ENCODE measurements at places on chromosomes 13 and 19.
A peak's percentile ranks its signal among the peaks of the same experiment; 100 is the strongest.

GRCh38 chr13:113551081-113552000, 33.2 kb upstream of the TFDP1 start:
- no peak for DNase-seq

GRCh38 chr19:37986048-37986750, 79.2 kb downstream of the SIPA1L3 start:
- DNase-seq, result no peak

- peak; percentile 8 for DNase-seq
Observed at GRCh38 chr19:38361633-38362075, 12.7 kb upstream of the PSMD8 start.

- no peak for DNase-seq
Observed at GRCh38 chr19:48742096-48742495, 1.7 kb upstream of the RASIP1 start.

DNA sequence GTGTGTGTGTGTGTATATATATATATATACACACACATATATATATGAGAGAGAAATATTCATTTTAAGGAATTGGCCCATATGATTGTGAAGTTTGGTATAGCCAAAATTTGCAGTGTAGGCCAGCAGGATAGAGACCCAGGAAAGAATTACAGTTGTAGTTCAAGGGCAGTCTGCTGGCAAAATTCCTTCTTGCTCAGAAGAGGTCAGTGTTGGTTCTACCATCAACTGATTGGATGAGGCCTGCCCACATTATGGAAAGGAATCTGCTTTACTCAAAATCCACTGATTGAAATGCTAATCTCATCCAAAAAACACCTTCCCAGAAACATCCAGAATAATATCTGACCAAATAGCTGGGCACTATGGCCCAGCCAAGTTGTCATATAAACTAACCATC, 24.0 kb downstream of the RNF6 start:
- DNase-seq, result no peak

DNA sequence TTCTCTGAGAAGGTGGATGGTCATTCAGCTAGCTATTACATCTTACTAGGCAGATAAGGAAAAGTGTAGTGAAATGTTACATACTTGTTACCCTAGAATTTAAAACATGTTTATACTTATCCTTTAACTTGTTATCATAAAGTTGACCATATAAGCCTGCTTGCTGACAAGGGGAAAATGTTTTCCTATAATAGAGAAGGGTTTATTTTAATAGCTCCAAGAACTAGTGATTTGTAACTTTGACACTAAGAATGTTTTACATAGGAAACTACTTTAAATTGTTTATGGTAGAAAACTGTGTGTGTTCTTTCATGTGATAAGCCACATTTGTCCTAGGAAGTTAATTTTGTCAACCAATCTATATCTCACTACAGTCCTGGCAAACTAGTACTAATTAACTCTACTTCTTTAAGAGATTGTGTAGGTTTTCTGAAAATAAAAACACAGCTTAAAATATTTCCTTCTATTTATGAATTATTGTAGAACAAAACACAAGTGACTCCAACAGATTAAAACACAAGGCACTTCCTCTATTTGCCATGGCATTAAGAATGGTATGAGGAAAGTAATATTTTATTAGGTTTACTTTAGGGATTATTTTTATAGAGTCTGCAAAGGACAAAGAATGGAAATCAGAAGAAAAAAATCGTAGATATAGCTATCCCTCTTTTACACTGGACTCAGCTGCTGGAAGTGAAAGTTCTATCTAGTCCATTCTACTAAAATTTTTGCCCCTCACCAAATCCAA, 233.3 kb upstream of the NBEA start:
- no peak for DNase-seq

DNA sequence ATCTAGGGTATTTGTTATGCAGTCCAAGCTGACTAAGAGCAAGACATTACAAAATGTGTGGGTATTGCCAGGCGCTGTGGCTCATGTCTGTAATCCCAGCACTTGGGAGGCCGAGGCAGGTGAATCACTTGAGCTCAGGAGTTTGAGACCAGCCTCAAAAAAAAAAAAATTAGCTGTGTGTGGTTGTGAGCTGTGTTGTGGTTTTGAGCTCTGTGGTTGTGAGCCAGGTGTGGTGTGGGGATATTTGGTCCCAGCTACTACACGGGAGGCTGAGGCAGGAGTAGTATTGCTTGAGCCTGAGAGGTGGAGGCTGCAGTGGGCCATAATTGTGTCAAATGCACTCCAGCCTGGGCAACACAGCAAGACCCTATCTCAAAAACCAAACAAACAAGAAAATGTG, 5.6 kb upstream of the KEAP1 start:
- no peak for DNase-seq

DNA sequence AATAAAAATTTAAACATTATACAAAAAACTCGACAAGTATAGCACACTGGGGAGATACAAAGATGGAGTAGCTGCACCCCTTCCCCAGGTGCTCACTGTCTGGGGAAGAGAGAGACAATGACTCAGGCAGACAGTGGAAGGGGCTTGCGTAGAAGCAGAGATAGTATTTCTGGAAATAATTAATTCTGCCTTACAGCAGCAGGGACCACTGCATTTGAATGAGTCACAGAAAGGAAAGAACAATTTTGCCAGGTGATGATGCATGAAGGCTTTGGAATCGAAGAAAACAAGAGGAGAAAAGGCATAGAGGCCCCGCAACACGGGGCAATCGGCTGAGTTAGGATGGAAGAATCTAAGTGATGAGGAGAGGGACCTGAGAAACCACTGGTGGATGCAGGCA, 447.4 kb downstream of the EFNB2 start:
- DNase-seq, result no peak

- DNase-seq, result no peak
Observed at GRCh38 chr19:42693760-42694350, 46.4 kb downstream of the PSG3 start.

GRCh38 chr19:10353793-10354391, 14.5 kb upstream of the ICAM3 start:
- DNase-seq, result no peak

GRCh38 chr13:99506634-99507033, 5.4 kb downstream of the TM9SF2 start:
- no peak for DNase-seq

GRCh38 chr19:5109560-5109959, 140.6 kb downstream of the KDM4B start:
- DNase-seq, result no peak

- peak; percentile 90 for DNase-seq
Observed at GRCh38 chr19:15379083-15379998, at the start of gene AKAP8. Gene AKAP8 (minus strand): TSS chr19:15379787. CDS start chr19:15379731, 56 bp downstream.

- DNase-seq, result no peak
Observed at GRCh38 chr13:22102271-22102670, 431.4 kb downstream of the FGF9 start.

DNA sequence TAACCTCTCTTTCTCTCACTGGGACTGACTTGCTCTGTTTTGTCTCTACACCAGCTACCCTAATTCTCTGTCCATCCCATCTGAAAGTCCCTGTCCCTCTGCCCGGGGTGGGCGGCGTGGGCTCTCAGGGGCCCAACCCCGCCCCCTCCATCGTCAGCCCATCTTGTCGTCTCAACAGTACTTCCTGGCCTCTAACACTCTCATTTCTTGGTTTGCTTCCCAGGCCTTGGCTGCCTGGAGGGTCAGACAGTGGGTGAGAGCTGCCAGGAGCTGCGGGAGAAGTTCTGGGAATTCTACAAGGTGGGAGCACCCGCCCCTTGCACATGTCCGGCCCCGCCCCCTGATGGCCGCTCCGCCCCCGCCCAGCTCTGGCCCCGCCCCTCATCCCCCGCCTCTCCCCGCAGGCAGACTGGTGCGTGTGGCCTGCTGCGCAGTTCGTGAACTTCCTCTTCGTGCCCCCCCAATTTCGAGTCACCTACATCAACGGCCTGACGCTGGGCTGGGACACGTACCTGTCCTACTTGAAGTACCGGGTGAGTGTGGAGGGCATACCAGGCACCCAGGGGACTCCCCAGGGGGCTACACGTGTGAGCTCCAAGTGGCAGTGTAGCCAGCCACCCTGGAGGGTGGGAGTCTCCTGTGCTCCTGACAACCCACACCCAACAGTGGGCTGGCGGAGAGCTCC, 1.7 kb downstream of the MPV17L2 start:
- DNase-seq, result no peak

DNA sequence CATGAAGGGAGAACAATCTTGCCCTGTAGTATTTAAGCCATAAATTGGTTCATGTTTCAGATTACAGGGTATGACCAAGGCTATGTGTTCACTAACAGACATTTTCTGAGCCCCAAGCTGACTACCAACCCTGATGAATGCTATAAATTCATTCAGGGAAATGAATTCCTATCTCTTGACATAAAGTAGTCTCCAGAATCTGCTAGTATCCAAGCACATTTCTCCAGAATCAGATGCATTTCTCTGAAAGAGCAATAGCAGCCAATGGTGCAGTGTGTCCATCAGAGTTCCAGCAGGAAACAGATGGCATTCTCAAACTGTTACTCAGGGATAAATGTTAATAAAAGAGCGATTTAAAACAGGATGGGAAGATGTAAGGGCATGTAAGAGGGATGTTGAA, 226.4 kb downstream of the COG6 start:
- no peak for DNase-seq

GRCh38 chr19:56660381-56661107, 11.0 kb downstream of the ZNF835 start:
- DNase-seq, result no peak

- DNase-seq, result no peak
Observed at GRCh38 chr19:47110521-47111005, 3.0 kb downstream of the ZC3H4 start.

DNA sequence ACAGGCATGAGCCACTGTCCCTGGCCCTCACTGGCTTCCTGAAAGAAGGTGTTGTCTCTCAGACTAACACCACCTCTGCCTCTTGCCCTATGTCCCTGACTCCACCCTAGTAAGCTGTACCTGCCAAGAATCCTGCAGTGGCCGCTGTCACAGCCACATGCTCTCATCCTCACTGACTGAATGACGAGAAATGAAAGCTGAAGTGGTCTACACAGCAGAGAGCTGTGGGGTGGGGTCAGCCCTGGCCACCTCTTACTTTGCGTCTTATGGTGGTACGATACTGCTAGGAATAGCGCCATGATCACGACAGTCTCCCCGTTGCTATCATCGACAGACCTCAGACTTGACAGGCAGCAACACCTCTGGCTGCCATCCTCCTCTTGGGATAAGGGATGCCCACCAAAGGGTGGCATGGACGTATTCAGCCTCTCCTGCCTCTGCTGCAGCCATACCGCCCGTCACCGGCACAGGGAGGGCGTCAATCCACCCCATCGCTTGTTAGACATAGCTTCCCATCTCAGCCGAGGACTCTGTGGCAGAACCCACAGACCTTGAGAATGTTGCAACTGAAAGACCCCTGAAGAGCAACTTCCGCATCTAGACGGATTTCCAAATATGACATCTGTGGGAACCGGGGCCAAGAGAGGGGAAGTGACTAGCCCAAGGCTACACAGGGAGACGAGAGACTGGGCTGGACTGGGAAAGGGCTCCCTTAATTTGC, 809 bp downstream of the MYO1F start:
- DNase-seq, result no peak

- no peak for DNase-seq
Observed at GRCh38 chr13:95509521-95510310, 42.8 kb upstream of the CLDN10 start.

GRCh38 chr19:31548941-31549340, 199.7 kb upstream of the TSHZ3 start:
- DNase-seq, result no peak

- no peak for DNase-seq
Observed at GRCh38 chr19:31693933-31694269, 344.7 kb upstream of the TSHZ3 start.

DNA sequence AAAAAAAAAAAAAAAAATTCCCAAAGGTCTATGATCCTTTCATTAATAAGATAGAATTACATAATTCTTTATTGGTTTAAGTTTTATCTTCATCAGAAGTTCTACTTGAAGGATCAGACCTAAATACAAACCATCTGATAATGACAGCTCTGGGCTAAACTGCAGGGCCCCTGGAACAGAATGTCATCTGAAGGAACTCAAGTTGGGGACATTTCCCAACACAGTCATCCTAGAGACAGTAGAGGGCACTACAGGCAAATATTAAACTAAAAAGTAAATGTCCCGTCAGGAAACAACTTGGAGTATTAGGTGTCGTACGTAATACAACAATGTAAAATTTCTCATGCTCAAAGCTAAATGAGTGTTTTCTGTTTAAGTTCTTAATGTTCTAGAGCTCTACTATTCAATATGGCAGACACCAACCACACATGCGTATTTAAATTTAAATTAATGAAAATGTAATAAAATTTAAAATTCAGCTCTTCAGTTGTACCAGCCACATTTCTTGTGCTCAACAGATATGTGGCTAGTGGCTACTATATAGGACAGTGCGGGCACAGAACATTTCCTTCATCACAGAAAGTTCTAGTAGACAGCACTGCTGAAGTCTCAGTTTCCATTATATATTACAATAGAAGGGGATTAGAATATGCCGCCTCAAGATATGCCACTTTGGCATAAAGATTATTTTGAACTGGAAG, 21.8 kb upstream of the NAXD start:
- peak; percentile 48 for DNase-seq

- no peak for DNase-seq
Observed at GRCh38 chr13:92843549-92843948, 383.1 kb upstream of the GPC6 start.

DNA sequence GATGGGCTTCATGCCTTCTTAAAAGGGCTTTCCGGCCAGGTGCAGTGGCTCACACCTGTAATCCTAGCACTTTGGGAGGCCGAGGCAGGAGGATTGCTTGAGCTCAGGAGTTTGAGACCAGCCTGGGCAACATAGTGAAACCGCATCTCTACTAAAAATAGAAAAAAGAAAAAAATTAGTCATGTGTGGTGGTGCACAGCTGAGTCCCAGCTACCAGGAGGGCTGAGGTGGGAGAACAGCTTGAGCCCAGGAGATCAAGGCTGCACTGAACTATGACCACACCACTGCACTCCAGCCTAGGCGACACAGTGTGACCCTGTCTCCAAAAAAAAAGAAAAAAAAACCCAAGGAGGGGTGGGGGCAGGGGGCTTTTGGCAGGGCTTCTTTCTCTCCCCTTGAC, 7.2 kb downstream of the CARS2 start:
- no peak for DNase-seq

GRCh38 chr19:1286487-1287353, 1.0 kb downstream of the EFNA2 start:
- no peak for DNase-seq

DNA sequence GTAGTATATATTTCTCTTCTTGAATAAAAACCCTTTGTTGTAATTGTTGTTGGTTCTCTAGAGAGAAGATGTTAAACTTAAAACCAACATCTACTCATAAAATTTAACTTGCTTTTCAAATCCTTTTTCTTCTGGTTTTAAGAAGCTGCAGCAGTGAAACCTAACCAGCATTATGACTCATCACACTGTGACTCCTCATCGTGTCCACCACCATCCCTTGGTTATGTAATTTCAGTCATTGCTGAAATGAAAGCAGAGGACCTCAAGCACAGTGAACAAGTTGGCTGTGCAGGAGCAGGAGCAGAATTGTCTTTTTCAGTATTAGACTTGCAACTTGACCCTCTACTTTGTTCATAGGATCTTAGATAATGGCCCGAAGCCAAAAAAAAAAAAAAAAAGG, 64.9 kb upstream of the HTR2A start:
- no peak for DNase-seq

GRCh38 chr13:99197117-99197651, 3.5 kb upstream of the UBAC2 start:
- DNase-seq, result no peak

GRCh38 chr19:2720777-2721569, at the start of gene DIRAS1:
Gene DIRAS1 (minus strand): TSS chr19:2721372. CDS start chr19:2717806, 3,566 bp downstream.
- no peak for DNase-seq

GRCh38 chr13:109744512-109745051, 41.8 kb downstream of the IRS2 start:
- DNase-seq, result no peak

GRCh38 chr13:39266426-39266825, 228.2 kb downstream of the NHLRC3 start:
- DNase-seq, result no peak

GRCh38 chr19:36973844-36974195, 57.7 kb downstream of the ZNF568 start:
- no peak for DNase-seq
